ENCODE measurements at places on chromosomes 13 and 19.

- no peak for DNase-seq
These were observed 22.2 kb downstream of the SLC10A2 start for GRCh38 chr13:103044056-103044455.

DNA sequence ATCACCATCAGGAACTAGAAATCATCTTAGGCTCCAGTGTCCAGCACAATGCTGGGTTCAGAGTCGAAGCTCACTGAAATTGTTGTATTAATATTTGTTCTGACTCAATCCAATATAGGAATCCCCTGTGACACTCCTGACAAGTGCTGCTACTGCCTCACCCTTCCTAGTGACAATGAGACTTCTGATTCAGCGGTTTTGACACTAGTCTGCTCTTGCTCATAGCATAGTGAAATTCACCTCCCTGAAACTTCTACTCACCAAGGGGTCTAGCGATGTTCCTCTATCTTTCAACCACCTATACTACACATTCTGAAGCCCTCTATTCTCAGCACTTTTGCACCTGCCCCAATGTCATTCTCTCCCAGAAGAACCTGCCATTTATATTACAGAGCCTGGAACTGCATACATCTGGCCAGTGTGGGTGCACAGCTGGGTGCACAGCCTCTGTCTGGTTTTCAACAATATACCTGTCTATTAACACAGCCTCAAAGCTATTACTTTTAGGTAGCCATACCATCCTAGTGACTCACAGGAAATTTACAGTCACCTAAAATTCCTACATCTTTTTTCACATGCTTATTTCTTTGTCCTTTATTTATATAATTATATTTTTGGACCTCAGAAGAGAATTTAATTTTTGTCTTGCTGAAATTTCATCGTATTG, 88.3 kb downstream of the DOCK9 start:
- no peak for DNase-seq

DNA sequence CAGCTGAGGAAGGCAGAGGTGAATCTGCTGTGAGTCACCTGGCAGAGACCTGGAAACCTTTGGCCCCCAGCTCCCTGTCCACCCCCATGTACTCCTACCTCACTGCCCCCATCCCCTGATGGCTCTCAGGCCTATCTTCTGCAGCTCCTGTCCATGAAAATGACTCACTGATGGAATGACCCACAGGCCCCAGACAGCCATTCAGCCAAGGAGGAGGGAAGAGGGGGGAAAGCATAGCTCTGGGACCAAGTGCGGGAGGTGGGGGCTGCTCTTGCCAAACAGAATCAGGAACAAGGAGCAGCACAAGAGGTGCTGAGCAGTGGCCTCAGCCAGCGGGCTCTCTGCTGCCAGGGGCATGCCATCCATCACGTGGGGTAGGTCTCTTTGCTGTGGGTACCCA, 111.4 kb upstream of the C1QTNF9B start:
- DNase-seq, result no peak

DNA sequence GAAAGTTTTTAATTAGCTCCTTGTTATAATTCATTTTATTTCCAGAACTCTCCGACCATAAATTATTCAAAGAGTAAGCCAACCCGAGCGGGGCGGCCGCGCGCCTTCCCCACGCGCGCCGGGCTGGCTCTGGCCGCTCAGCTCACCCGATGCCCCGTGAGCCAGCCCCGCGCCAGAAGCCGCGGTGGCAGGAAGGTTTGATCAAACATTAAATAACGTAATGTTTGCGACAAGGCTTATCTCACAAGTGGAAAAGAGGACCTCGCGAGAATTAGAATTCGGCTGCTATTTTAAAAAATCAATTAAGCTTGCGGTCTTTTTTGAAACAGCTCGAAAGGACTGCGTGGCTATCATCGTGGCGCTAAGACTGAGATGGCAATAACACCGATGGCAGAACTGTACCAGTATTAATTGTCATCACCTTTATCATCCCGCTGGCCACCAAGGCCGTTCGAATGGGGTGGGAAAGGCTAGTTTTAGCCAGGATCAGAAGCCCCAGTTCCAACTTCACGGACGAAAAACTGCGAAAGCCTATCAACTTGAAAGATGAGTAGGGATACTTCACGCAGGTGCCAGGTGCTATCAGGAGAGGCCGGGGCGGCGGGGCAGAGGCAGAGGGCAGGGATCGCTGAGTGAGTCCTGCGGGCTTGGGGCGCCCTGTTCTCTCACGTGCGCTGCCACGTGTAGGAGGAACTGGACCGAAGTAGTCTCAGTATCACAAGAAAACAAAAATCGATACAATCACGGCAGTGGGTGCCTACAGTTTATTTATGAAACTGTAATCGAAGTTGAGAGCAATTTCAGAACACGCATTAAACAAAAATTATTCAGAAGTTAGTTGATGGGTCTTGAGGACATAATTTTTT, 6.4 kb downstream of the POU4F1 start:
- no peak for DNase-seq

- no peak for DNase-seq
These were observed 518 bp downstream of the NUDT19 start for GRCh38 chr19:32691952-32692726.

GRCh38 chr19:17402982-17403855, 2.2 kb downstream of the BST2 start:
- no peak for DNase-seq

GRCh38 chr19:30662211-30662861, 290.2 kb downstream of the ZNF536 start:
- DNase-seq, result no peak

DNA sequence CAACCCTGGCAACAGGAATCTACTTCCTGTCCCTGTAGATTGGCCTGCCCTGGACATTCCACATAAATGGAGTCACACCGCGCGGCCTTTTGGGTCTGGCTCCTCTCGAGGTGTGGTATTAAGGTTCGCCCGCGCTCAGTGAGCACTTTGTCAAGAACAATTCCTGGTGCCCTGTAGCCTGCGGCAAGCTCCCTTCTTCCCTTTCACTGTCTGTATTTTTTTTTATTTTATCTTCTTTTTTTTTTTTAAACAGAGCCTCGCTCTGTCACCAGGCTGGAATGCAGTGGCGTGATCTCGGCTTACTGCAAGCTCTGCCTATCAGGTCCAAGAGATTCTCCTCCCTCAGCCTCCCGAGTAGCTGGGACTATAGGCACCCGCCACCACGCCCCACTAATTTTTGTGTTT, 28.3 kb downstream of the PEX11G start:
- no peak for DNase-seq

DNA sequence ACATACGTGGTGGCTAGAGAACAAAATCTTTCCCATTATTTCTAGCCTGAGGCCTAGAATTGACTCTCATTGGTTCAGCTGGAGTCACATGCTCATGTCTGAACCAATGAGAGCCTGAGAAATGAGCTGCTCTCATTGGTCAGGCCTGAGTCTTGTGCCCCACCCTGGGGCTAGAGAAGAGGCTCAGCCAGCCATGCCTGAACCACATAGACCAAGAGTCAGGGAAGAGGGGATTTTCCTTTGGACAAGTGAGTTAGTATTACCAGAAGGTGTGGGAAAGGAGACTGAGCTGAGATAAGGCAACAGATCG, 6.9 kb downstream of the FXYD5 start:
- no peak for DNase-seq

GRCh38 chr13:73731564-73731963, 402.6 kb downstream of the KLF12 start:
- no peak for DNase-seq

- DNase-seq, result no peak
These were observed 8.7 kb downstream of the PLPP2 start for GRCh38 chr19:282501-282900.

DNA sequence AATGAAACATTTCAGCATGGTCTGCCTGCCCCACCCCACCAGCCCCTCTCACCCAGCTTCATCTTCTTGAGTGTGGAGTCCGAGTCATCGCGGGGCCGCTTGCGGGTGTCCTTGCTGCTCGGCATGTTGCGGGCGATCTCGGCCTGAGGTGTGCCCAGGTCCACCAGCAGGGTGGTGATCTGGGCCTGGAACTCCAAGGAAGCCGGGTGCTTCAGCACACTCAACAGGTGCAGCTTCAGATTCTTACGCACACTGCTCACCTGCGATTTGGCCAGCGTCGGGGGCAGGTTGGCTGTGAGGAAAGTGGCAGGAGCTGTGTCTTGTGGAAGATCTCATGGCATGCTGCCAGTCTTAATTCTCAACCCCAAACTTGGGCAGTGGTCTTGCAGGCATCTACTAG, 20.7 kb downstream of the SYMPK start:
- DNase-seq, result no peak

DNA sequence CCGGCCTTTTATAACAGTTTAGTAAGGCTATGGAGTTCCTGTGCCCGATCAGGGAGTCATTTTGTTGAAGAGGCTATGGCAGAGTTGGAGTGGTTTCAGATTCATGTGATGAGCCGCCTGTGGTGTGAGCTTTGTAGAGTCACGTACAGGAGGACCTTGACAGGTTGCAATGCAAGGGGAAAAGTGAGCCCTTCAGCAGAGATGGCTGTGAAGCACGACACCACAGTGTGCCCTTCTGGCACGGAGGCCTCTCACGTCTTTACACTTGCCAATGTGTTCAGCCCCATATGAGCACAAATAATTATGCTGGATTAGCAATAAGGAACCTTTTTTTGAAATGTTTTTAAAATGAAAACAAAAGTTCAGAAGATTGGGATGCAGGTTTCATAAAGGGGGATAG, 499.8 kb downstream of the LIG4 start:
- DNase-seq, result no peak

GRCh38 chr13:36612230-36612629, 61.6 kb upstream of the SERTM1 start:
- DNase-seq, result no peak

- DNase-seq, result no peak
These were observed 4.9 kb downstream of the SMAD9 start for GRCh38 chr13:36915106-36915505.

GRCh38 chr19:39304185-39304513, 7.9 kb downstream of the IFNL1 start:
- no peak for DNase-seq

GRCh38 chr13:66675620-66676019, 554.5 kb downstream of the PCDH9 start:
- no peak for DNase-seq

GRCh38 chr19:49807058-49807903, 5.8 kb downstream of the FUZ start:
- no peak for DNase-seq

DNA sequence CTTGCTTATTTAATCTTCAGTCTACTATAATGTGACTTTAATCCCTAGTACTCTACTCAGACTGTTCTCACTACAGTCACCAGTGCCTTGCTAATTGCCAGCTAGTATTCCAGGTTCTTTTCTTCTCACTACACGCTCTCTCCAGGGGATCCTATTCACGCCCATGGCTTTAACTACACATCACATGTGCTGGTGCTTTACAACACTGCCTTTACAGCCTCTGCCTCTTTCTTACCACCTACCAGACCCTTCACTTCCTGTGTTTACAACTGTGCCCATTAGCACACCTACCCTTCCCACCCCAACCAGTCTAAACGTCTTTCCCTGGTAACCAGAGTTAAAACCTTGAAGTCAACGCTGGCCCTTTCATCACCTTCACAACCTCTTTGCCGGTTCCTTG, 249.5 kb downstream of the DNAJC15 start:
- no peak for DNase-seq

DNA sequence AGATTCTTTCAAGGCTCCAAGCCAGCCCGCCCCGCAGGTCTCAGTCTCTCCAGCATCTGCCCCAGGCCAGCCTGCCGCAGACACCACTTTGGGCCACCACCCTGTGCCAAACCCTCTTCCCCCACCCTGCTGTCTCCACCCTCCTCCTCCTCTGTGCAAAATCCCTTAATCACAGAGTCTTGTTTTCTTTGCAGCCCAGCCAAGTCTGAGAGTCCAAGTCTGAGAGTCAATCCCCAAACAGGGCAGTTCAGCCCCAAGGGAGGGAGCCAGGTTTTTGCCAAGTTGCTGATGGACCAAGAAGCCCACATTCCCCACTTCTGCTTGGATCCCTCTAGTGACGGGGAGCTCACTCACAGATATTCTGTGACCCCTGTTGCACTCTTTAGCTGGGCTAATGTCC, 3.1 kb downstream of the ADAMTS10 start:
- DNase-seq, result no peak

- DNase-seq, result no peak
These were observed 8.8 kb downstream of the GTPBP3 start for GRCh38 chr19:17346109-17346671.

DNA sequence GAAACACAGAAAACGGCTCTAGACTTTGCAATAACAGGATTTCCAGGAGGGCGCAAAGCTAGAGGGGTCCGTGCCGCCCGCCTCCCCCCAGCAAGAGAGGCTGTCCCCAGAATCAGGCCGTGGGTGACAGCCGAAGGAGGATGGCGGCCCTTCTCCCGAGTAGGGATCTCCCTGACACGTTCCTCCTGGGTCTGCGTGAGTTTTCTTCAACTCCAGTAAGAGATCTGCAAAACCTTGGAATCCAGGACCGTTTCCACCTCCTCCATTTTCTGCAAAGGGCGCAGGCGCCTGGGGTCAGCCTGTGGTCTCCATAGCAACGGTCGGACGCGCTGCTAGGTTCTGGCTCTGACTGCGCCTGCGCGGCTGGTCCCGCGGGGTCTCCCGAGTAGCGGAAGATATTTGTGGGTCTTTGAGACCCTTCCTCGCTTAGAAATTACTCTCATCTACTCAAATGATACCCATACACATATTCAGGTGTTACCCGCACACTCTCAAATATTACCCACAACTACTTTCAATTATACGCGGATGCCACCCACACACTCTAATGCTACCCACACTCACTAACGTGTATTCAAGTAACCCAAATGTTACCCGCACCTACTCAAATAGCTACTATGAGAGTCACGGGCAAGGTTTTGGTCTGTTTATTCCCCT, 2.1 kb downstream of the PNMA8C start:
- DNase-seq, result no peak

DNA sequence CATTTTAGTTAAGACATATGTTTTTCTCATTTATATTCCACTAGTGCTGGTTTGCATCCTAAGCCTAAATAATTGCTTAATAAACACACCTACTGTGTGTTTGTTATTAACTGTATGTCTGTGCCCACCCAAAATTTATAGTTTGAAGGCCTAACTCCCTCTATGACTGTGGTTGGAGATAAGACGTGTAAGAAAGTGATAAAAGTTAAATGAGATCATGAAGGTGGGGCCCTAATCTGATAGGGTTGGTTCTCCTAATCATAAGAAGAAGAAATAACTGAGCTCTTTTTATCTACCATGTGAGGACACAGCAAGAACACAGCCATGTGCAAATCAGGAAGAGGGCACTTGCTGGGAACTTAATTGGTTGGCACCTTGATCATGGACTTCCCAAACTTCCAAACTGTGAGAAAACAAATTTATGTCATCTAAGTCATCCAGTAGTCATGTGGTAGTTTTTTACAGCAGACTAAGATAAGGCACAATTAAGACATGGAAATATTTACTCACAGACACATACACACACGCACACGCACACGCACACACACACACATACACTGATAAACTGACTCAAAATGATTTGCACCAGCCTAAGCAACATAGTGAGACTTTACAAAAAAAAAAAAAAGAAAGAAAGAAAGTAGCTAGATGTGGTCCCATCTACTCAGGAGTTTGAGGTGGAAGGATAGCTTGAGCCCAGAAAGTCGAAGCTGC, 662.1 kb downstream of the PCDH9 start:
- no peak for DNase-seq

DNA sequence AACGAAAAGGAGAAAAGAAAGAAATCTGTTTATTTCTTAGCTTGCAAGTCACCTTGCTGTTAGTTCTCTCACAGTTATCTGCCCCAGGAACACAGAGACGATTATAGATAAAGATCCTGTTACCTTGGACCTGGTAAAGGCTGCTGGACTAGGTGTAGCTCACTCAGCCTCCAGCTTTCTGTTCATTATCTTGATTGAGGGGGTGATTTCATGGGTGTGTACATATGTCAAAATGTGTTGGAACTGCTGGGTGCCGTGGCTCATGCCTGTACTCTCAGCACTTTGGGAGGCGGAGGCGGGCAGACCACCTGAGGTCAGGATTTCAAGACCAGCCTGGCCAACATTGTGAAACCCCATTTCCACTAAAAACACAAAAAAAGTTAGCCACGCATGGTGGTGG, 27.9 kb downstream of the CERS4 start:
- DNase-seq, result no peak

Data from forelimb muscle (tissue), 1 donor.